ENCODE measurements at places on chromosomes 3 and 15.

DNA sequence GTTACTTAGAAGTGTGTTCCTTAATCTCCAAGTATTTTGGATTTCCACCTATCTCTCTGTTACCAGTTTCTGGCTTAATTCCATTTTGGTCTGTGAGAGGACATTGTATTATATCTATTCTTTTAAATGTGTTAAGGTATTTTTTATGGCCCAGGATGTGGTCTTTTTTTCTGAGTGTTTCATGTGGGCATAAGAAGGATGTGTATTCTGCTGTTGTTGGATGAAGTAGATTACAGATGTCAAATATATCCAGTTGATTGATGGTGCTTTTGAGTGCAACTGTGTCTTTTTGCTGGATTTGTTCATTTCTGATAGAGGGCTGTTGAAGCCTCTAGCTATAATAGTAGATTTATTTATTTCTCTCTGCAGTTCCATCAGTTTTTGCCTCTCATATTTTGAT is 136.5 kb upstream of the AZI2 start:
- DNase-seq, result no peak

- no peak for DNase-seq
These were observed 127.6 kb downstream of the NAALADL2 start for GRCh38 chr3:174986685-174987084.

GRCh38 chr15:77499087-77499760 is 78.5 kb downstream of the HMG20A start:
- DNase-seq, result no peak

DNA sequence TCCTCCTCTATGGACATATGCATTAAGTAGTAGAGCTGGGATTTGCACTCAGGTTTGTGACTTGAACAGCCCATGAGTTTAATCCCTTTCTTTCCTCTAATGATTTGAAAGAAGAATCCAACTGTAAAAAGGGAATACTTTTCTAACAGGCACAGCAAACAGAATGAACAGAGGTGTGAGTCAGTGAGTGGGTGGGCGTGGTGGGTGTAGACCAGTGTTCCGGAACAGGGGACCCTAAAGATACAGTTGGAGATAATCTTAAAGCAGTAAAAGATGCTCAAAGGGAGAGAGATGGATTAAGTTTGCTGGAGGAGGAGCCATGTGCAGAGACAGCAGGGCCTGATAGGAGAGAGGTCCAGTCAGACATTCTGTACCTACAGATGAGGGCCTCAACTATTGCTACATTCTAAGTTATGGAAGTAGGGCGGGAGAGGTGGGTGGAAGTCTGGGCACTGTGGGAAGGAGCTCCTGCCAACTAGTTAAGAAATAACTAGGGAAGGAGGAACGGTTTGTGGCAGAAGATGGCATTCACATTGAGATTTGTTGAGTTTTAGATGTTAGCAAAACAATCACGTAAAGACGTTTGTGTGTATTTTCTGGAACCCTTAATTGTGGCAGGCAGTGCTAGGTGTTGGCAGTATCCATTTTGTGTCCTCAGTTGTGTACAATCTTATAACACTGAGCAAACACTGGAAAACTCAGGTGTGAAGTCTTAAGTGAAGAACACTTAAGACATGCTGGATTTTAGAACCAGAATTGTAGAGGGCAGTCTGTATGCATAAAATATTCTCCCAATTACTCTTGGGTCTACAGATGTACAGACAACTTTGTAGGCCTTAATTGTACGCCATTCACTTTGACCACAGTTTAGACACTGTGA is 511.0 kb downstream of the GRM7 start:
- no peak for DNase-seq

DNA sequence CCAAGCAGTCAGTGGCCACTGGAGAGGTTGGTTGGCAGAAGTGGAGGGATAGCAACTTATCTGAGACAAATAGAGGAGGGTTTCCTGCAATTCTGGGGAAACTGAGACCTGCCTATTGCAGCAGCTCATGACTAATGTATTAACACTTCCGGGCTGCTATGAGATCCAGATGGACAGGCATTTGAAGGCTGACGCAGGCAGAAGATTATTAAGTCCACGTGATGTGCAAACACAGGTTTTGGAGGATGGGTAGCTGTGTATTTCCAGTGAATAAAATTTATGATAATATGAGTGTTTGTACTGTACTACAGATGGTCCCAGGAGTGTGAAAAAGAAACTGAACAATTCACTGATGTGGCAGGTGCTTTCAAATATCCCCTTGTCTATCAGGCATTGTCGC is 28.5 kb upstream of the CFAP161 start:
- no peak for DNase-seq

DNA sequence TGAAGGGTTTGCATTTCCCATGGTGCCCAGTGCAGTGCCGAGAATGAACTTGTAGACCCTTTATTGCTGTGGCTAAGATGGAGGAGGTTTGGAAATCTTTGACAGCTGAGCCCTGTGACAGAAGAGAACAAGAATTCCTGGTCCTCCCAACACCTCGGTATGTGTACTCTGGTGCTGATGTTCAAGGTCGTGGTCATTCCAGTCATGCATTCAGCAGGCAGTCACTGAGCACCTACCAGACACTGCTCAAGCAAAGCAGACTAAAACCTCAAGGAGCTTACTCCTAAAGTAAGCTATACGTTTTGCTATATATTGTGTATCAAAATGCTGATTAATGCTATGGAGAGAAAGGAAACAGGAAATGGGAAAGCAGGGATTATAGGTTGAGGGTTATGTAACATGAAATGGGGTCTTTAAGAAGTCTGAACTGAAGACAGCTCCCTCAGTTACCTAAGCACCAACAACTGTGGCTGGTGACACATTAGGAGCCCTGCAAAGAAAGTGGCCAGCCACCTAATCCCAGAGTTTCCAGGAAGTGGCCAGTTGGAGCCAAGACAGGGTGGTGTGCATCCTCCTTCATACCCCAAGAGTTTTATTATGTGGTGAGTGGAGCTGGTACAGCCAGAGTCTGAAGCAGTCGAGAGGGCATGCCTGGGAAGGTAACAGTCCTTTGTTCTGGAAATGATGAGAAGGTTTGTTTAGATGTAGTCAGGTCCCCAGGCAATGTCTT is 65.0 kb downstream of the CCNL1 start:
- no peak for DNase-seq

- DNase-seq, result no peak
These were observed 509.1 kb downstream of the TUSC7 start for GRCh38 chr3:117218641-117219048.

DNA sequence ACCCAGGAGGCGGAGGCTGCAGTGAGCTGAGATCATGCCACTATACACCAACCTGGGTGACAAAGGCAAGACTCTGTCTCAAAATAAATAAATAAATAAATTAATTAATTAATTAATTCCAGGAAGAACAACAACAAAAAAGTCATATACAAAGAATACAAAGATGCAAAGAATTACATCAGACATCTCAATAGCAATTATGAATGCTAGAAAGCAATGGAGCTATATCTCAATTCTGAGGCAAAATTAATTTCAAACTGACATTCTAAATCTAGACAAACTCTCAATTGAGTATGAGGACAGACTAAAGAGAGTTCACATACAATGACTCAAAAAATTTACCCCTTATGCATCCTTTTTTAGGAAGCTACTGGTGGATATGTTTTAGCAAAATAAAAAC is 69.6 kb upstream of the CTNNB1 start:
- no peak for DNase-seq

DNA sequence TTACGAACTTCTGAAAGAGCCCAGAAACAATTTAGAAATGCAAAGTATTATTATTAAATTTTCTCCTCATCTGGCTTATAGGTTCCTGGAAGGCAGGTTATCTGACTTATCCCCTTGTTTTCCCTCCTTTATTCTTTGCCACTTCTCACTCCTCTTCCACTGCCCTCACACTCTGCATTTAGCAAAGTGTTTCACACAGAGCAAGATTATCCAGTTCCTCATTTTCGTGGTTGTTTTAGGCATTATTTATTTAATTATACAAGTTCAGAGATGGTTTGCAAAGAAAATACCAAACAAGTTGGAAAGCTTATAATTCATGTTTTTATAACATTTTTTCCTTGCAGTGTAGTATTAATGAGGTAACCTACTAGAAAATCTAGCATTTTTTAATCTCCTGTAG is 544.9 kb downstream of the NSUN3 start:
- DNase-seq, result no peak

- no peak for DNase-seq
These were observed 19.9 kb downstream of the C2CD4B start for GRCh38 chr15:62145015-62145735.

GRCh38 chr3:179082416-179082815 is 10.8 kb upstream of the ZMAT3 start:
- no peak for DNase-seq

DNA sequence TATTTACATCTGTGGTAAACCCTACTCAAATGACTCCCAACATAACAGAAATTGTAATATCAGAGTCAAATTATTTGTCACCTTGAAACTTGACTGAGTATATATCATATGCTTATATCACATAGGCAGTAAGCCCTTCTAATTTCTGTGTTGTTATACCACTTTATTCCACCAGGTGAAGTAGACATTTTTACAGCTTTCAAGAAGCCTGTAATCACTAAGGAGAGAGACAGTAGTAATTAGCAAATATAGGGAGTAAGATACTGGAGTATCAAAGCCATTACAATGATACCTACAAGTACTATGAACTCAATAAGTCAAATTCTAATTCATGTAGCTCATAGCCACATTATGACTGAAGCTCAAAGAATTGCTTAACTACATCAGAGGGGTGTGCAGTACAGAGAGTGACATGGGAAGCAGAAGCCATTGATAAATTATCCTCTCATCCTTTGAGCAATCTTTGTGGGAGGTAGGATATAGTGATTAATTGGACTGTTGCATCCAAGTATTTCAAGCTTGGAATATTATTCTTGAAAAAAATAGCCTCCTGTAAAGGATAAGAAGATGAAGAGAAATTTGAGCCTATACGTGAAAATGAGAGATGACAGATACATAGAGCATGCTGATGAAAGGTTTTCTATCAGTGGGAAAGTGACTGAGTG is 1005.9 kb downstream of the ZPLD1 start:
- DNase-seq, result no peak

DNA sequence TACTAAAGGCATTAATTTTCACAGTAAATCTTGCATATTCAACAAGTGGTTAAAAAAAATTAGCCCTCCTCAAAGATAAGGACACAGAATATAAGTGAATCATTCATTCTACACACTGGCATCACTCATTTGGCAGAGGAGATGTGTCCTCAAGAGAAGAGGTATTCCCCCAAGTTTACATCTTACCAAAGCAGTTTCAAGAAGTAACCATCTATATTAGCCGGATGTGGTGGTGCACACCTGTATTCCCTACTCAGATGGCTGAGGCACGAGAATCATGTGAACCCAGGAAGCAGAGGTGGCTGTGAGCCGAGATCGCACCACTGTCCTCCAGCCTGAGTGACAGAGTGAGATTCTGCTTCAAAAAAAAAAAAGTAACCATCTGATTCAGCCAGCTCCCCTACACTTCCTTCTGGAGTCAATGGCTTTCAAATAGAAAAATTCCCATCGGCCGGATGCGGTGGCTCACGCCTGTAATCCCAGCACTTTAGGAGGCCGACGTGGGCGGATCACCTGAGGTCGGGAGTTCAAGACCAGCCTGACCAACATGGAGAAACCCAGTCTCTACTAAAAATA is 15.4 kb downstream of the RAF1 start:
- DNase-seq, result no peak

DNA sequence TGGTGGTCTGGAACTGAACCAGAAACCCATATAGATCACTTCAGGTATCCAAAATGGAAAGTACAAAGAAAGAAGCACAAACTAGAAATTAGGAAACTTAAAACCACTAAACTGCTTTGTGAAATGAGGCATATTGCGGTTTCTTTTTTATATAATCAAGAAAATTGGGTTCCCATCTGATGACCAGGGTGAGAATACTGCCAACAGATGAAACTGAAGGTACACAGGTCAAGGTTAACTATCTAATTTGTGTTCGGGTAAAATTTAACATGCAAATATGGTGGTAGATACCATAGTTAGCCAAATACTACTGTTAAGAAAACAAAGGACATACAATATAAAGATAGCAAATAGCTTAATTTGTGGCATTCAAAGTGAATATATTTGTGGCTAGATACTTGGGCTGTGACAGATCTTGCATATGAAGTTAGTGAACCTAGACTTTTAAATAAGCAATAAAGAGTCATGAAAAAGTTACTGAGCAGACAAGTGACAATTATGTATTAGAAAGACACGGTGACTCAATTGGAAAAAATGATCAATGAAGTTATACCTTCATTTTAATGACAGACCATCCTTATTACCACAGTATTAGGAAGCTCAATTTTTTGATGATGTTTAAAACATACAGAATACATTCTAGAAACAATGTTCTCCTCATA is 127.4 kb downstream of the NR2E3 start:
- no peak for DNase-seq

DNA sequence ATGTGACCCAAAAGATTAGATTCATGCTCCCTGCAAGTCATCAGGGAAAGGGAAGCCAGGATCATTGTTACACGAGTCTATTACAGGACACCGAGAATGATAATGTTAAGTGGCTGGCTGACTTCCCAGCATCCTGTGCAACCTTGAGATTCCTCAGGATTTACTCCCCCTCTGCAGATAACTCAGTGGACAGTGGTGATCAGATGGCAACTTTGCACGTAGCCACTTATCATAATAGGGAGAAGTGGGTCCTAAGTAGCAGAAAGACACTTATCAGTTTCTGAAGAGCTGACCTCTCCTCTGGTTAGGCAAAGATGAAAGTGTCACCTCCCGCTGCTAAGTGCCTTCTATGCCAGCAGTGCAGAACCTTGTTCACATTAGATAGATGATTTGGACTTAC is 6.7 kb upstream of the TMPRSS7 start:
- no peak for DNase-seq

DNA sequence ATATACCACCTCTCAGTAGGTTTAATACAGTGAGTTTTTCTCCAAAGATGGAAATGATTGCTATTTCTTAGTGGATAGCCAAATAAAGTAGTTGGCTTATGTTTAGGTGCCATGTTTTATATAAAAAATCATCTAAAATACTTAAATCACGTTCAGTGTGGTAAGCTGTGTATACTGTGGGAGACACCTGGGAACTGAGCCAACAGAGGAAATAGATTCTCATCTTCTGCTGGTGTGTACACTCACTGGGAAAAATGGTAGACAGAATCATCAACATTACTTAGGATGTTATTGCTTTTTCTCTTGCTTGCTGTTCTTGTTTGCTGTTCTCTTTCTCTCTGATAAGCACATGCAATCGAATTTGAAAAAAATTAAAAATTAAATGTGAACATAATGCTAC is 112.6 kb upstream of the MB21D2 start:
- DNase-seq, result peak; percentile 69
